ENCODE measurements at places on chromosomes 3 and 15. TPM values are rescaled to one million over a fixed set of nuclear protein-coding genes. Genes with fewer than 3 reads are reported as not detected.

Gene HTR3C
- total RNA-seq, result not detected

Gene SEMA6D
- total RNA-seq, result 6.3 TPM

DNA sequence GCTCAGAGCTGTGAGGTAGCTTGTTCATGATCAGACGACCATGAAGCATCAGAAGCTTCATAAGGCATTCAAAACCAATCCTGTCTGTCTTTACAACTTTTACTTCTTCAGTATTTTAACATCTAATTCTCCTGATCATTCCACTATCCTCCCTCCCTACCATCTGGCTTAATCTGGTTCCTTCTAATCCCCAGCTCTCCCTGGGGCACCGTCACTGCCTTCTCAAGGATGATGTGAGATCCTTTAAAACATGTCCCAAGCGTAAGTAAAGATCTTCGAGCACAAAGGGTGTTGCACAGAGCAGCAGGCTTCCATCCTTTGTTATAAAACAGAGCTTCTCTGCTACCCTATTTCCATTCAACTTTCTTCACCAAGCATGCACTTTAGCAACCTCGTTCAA is 362.7 kb upstream of the ARRDC4 start:
- DNase-seq, result no peak

GRCh38 chr3:66648975-66649374 is 148.2 kb upstream of the LRIG1 start:
- no peak for DNase-seq

- DNase-seq, result peak; percentile 85
These were observed 808 bp downstream of the BCL6 start for GRCh38 chr3:187744169-187745151.

DNA sequence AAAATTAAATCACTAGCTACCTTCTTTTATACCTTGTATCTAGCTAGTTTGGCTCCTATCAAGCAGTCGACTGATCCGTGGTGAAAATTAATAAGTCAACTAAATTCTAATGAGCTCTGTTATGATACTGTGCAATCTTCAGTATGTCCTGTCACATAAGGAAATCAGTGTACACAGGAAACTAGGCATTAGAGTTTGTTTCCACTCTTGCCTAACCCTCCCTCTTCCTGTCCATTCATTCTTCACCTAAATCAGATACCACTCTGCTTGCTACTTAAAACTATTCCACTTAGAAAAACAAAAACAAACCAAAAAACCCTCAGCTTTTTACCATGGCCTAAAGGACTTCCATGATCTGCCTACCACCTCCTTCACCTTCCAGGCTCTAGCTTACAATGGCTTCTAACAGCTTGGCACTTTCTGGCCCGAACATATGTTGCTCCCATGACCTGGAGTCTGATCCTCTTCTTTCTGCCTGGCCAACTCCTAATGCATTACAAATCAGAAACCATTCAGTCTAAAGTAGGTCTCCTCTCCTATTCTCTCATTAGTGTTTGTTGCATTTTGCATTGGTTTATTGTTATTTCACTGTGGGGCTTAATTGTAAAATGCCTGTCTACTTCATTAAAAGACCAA is 7.9 kb downstream of the RFC4 start:
- no peak for DNase-seq

DNA sequence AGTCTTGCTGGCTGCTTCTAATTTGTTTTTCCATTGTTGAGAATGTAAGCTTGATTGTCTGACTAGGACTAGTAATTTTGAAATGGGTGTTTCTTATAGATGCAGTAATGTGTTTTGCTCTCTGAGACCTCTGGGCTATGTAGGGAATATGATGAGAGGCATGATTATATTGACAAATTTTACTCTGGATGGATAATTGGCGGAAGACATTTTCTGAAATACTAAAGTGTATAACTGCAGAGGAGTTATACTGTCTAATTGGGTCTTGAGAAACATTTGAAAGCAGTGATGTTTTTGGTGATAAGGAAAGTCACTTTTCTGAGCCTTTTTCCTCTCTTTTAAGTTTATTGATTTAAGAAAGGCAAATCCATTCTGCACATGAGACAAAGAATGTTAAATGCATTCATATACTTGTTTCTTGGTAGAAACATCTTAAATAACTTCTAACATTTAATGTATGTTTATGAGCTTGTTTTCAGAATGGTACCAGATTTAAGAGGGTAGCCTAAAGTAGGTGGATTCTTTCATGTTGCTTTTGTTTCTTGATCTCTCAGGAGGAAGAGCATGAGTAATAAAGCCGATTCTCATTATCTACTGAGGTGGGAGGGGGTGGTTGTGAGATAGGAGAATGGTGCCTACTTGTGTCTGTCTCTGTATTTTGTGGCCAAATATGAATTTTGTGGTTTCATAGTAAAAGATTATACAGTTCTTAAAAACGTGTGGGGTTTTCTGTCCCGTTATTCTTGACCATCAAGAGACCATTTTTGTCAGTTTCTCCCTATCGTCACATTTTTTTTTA is 2.0 kb downstream of the ATP2C1 start:
- no peak for DNase-seq

- DNase-seq, result no peak
These were observed 45.9 kb downstream of the SUMF1 start for GRCh38 chr3:4421121-4421520.

DNA sequence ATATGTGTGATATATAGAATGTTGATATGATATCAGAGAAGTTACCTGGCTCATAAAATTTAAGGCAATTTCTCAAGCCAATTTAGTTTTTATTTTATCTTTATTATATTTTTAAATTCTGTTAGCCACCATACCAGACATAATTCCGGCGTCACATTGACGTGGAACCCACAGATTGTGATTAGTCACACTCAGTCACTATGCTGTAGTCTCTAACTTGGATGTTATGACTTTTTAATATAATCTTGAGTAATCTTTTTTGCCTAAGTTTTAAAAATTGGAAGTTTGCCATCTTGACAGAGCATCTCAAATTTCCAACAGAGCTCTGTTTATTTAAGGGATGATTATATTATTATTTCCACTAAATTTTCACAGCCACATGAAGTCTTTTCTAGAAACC is 9.7 kb upstream of the DCLK3 start:
- no peak for DNase-seq

Gene ZIC1
- 0.55 TPM for total RNA-seq

Gene PLS1
- total RNA-seq, result 40.4 TPM

Gene LRRC2
- 0.45 TPM for total RNA-seq

Gene SNTN
- not detected for total RNA-seq

GRCh38 chr3:134239538-134239937 is 11.1 kb downstream of the RYK start:
- no peak for DNase-seq

DNA sequence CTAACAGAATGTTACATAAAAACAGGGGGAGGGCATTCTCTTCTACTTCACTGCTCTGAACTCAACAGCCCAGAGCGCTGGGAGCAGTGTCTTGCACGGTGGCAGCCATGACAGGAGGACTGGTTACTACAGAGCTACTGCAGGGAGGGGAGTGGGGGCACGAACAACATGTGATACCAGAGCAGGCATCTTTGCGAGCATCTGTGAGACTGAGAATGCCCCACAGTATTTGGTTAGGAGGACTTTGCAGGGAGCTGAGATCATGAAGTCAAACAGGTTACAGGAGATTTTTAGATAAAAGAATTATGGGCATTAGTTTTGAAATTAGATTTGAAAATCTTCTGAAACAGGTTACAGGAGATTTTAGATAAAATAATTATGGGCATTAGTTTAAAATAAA is 58.8 kb upstream of the GOLGA8B start:
- no peak for DNase-seq

Measured in left lung (tissue), 14 donors.